ENCODE measurements at places on chromosomes 1 and 21.

- peak; percentile 62 for DNase-seq
Measured at GRCh38 chr1:232952514-232953499, 2.4 kb downstream of the NTPCR start.

GRCh38 chr1:43796111-43796581 is 88.8 kb downstream of the ST3GAL3 start:
- peak; percentile 33 for DNase-seq

DNA sequence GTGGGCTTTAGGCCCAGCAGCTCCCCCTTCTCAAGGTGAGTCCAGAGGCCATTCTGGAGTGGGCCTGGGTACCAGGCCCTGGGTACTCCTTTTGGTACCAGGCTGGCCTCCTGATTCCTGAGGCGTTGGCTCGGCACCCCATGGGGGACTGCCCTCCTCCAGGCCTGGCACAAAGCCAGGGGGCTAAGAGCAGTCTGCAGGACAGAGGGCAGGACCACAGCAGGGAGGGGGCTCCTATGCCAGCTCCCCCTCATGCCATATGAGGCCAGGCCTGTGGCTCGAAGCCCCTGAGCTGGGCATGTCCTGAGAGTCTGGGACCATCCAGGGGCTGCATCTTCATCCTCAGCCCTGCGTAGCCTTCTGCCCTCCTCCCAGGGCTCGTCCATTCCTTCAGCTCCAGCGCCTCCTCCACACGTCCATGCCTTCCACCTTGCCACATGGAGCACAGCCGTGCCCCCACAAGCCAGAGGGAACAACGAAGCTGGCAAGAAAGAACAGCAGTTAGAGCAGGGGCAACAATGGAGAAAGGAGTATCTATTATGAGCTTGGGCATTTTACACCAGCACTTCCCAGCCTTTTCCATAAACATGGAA is 3.2 kb downstream of the PHLDA3 start:
- no peak for DNase-seq

DNA sequence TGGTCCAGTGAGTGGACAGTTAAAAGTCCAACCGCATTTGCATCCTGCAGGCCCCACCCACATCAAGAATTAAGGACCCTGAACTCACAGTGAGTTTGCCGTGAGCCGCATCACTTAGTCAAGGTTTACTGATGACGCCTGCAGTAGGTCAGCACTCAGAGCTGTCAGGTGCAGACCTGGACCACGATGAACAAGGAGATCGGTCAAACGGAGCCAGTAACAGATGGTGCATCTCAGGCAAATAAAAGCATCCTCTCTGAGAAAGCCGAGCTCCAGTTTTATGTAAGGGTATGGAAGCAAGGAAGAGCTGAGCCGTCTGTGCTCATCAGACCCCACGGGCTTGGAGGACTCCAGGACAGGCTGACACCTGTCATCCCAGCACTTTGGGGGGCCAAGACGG is 4.5 kb downstream of the PRDM15 start:
- no peak for DNase-seq

DNA sequence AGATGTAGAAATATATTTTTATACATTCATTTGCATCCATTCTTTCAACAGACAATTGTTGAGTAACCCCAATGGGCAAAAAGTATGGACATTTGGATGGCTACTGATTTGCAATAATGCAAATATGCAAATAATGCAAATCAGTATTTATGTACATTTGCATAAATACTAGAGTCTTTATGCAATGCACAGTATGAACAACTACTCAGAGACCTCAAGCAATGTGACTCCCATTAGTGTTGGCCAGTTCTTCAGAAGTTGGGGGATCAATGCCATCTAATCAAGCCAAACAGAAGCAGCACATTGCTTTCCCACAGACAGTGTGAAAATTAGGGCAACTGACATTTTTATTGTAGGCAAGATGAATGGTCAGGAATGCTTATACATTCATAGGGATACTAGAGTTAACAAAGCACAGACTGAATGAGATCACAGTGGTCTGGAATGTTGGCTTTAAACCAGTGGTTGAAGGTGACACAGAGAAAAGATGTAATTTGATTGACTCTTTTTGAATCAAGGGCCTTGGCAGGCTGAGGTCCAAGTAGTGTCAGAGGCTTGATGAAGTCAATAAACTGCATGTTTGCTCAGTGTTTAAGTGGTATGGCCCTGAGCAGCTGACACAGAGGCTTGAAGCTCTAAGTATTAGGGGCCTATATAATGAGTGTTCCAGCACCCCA is 256.6 kb downstream of the CTH start:
- DNase-seq: no peak

DNA sequence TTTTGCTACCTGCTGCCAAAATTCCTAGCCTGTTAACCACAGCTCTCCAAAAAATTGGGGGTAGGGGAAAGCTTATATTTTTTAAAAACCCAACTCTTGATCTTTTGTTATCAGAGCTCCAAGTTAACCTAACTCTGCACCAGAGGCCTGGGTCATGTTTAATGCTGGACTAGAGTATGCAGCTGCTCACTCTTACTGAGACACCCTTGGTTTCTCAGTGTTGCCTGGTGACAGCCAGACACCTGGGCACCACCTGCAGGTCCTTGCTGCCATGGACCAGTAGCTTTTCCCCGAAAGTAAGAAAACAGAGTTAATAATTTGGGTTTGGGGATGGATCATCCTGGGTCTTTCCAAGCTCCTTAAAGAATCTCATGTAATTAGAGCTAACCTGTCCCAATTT is 30.1 kb downstream of the KCNJ6 start:
- no peak for DNase-seq

- peak; percentile 47 for DNase-seq
Measured at GRCh38 chr21:26136671-26137070, 33.9 kb downstream of the APP start.

DNA sequence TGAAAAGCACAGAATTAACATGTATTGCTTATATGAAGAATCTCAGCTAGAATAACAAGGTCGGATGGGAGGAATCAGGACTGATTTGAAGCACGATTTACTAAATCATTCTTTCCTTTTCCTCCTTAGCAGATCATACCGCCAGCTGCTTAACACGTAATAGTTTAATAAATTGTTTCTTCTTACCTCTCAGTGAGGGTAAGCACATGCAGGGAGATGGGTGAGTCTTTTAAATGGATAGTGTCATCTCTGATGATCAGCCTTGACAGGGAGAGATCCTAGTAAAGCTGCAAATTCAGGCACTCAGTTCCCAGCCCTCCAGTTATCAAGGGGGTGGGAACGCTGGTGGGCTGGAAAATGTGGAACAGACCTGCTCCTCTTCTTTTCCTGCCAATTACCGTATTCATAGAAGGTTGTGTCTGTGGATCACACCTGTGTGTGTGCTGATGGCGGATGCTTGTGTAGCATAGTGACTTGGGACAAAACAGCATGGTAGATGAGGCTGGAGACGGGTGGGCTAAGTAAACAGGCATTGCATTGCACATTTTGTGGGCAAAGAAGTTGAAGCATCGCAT is 30.7 kb downstream of the NTPCR start:
- no peak for DNase-seq

DNA sequence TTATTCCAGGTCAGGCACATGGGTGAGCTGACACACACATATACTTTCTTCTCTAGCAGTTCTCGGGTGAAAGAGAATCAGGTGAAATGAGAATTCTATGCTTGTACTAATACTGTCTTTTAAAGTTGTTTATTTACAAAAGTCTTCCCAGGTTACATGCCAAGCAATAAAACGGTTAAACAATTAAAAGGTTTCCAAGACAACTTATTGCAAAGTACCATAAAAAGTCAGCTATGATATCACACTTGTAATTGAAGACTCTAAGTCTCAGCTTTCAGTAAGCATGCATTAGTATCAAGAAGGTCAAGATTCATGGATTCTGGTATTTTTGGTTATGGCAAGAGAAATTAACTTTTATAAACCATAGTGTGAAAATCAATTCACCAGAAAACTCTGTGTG is 171.4 kb downstream of the PDE4B start:
- no peak for DNase-seq

DNA sequence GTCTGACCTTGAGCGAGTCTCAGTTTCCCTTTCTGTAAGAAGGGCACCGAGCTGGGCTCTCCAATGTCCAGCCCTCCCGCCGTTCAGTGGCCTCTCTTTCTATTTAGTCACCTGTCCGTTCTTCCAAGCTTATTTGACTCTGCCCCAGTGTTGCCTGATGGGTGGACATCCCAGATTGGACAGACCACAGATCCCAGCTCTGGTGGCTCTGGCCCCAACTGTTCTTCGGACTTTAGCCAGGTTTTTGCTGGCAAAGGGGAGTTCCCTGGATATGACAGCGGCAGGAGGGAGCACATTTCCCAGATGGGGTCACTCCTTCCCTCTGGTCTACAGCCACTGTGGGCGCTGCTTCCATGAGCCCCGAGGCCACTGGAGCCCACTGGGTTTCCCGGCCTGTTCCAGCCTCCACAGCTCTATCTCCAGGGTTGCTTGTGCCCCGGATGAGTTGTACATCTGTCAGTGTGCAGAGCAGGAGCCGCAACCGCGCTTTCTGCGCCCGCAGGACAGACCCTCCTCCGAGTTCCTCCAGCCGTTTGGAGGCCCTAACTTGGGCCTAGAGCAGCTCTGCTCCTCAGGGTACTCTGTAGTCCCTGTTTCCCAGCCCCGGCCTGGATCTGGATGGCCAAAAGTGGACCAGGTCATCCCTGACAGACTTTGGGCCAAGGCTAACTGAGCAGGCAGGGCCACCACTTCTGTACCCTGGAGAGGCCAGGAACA is 3.8 kb downstream of the DMBX1 start:
- no peak for DNase-seq

DNA sequence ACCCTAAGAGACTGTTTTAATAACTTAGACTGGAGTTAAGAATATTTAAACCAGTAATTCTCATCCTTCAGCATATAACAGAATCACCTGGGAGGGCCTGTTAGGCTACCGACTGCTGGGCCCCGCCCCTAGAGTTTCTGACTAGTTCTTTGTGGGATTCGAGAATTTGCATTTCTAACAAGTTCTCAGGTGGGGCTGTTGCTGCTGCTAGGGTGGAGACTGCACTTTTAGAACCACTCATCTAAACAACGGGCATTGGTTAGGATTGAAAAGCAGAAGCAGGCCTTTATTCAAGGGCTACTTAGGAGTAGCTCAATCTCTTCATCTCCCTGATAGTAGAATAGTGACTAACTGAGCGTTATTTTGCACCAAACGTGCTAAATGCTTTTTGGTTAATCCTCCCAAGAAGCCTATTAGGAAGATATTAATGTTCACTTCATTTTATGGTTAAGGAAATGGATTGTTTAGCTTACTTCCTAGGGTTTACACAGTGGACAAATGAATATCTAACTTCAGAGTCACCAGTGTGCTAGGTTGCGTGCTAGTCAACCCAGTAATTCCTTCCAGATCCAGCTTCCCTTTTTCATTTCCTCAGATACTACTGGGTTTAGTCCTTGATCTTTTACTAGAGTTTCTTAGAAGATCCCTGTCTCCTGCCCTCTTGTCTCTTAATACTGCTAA is 31.1 kb upstream of the UAP1 start:
- DNase-seq: peak; percentile 25

DNA sequence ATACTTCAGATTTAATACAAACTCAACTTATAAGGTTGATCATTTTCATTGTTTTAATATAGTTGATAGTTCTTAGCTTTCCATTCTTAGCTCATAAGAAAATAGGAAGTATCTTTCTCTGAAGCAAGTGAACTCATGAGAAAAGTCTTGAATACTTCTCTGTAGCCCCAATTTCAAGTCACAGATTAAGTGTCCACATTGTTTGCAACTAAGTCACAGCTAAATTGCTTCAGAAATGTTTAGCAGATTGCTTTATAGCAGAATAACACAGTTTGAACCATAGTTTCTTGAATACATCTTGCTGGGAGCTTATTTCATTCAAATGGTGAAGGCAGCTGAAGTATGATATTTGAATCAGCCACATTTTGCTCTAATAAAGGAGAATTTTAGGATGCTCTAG is 10.6 kb upstream of the PKN2 start:
- no peak for DNase-seq

DNA sequence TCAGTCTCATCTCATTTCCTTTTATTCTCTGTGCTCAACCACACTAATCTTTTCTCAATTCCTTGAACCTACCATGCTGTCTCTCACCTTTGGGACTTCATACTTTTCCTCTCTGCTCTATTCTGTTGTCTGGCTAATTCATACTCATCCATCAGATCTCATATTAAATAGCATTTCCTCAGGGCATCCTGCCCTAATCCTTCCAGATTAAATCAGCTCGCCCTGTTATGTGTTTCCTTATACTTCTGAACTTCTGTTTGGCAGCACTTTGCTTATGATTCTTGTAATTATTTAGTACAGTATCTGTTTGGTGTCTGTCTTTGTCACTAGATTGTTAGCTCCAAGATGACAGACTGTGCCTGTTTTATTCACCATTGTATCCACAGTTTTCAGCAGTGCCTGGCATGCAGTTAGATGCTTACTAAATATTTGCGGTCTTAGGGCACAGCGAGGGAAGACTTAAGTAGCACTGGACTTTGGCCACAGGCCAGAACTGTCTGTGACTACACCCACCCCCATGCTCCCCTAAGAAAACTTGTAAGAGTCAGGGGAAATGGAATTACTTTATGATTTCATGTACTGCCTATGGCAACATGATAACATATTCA is 9.9 kb upstream of the CAP1 start:
- DNase-seq: peak; percentile 57

- DNase-seq: no peak
Measured at GRCh38 chr1:31507676-31508530, 68.4 kb upstream of the TINAGL1 start.

DNA sequence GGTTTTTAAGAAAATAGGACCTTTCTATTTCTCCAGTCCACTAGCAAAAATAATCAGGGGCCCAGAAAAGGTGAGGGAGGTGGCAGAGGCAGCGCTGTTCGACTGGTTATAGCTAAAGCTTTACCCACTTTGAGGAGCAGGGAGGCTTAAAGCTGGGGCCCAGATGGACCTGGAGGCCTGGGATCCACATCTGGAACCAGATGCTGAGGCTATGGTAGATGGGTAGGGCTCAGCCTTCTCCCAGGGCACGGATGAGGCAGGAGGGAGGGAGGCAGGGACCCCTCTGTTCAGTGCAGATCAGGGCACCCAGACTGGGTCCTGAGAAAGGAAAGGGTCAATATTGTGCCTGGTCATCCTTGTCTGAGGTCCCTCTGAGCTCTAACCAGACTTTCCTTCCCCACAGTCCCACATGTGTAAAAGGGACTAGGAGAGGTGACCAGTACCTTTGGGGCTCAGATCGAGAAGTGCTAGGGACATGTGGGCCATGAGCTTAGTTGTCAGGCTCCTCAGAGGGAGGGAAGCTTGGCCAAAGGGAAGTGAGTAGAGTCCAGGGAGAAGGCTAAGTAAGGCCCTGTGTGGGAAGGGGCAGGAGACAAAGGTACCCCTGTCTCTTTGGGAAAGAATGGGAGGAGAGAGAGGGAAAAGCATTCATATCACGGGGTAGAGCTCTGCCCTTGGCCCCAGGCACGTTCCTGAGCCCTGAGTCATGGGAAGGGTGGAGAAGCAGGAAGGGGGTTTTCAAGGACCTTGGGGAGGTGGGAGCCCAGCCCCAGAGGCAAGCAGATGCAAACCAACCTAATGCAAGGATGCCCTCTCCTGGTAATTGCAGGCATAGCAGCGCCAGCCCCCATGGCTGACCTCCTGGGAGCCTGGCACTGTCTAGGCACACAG is 15.4 kb downstream of the LMNA start:
- DNase-seq: peak; percentile 73

DNA sequence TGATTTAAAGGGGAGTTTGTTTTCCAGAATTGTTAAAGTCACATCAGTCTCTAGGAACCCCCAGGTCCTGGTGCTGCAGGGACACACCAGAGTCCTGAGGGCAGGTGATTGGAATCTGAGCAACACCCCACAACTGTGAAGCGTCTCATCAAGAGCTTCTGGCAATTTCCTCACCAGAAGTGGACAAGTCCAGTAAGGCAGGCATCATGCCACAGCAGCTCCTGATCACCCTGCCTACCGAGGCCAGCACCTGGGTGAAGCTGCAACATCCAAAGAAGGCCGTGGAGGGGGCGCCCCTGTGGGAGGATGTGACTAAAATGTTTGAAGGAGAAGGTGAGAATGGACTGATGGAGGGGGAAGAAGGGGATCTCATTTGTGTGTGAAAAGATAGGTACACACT is 2.1 kb downstream of the ZFP69 start:
- DNase-seq: no peak
